ENCODE measurements at places on chromosomes 3 and 15.

GRCh38 chr3:58092521-58092920 lies 84.3 kb downstream of the FLNB start:
- DNase-seq: no peak

- no peak for DNase-seq
Measured at GRCh38 chr3:31406896-31407295, 125.8 kb upstream of the STT3B start.

GRCh38 chr3:14875411-14876175 lies 56.8 kb downstream of the FGD5 start:
- DNase-seq: no peak

GRCh38 chr15:82079736-82080135 lies 33.9 kb upstream of the MEX3B start:
- DNase-seq: no peak

DNA sequence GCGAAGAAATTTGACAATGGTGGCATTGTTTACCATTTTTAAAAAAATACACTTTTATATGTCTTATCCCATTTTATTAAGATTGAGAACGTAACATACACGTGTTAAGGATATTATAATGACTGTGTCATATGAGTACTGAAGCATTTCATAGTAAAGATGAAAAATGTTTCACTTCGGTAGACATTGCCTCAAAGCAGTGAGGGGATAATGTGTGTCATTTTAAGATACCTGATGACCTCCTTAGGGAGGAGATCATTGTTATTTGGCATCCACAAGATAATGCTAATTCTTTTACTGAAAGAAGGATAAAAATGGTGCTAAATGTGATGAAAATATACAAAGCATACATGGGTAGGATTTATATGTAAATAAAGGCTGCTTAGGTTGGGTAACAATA lies 107.3 kb downstream of the STAC start:
- no peak for DNase-seq

DNA sequence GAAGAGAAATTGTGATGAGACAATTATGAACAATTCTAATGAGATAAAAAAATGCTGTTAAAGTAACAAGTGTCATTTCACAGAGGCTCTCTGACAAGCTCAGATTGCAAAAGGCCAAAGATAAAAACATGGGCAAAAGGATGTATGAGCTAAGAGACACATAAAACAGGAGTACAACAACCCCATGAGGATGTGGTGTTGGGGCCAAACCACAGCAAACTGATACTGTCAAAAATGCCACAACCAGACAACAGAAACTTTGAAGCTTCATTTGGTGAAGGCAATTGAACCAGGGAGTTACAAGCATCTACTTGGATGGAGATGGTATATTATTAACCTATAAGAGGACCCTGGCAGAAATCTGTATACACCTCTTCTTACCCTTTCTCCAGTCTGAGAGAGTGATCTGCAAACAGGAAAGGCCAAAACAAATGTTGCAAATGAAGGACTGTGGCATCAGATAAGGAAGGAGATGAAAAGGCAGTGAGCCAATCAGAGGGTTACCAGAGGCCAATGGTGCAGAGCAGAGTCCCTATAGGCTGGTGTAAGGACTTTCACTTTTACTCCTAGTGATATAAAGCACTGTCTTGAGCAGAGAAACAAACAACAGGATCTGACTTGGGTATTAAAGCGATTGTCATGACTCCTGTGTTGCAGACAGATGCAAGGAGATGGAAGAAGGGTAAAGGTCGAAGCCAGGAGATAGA lies 659.0 kb downstream of the NTRK3 start:
- DNase-seq: no peak

- no peak for DNase-seq
Measured at GRCh38 chr3:151916781-151917180, 43.3 kb downstream of the SUCNR1 start.

GRCh38 chr3:121274411-121274810 lies 271.4 kb downstream of the POLQ start:
- DNase-seq: no peak
